ENCODE measurements at places on chromosomes 6 and 20. TPM values are rescaled to one million over a fixed set of nuclear protein-coding genes. Genes with fewer than 3 reads are reported as not detected.
A peak's percentile ranks its signal among the peaks of the same experiment; 100 is the strongest.

Gene NRSN1
- total RNA-seq = not detected

DNA sequence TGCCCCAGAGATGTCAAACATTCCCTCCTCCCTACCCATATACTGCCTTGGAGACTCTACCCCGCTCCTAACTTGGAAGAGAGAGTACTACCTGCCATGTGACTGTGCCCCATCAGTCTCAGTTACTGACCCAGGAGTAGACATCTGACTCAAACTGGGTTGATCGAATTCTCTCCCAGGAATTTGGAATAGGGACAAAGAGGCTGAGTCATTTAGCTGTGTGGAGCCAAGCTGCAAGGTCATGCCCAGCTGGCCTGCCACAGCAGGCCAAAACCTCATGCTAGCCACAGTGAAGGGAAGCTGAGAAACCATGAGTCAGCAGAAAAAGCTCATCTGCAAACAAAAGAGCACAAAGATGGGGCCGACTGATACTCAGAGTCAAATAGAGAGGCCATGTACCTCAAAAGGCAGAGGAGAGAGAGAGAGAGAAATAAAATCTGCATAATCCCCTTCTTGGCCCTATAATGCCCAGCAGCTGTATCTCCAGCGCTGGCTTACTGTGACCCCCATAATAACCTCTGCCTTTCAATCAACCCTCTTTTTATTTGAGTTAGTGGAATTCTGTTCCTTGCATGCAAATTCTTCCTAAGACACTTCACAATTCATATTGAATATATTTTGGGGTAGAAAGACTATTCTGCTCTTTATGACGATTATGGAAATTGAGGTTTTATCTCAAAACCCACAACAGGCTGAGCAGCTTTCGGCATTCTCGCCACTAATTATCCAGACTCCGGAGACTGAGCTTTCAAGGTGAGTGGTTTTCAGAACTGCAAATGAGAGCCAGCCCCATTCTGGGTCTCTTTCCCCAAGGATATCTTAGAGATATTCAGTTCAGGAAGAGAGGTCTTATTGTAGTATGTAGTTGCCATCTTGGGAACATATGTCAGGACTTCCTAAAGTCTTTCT lies 21.4 kb upstream of the AKIRIN2 start:
- H3K4me3 ChIP-seq = no peak overlapping the region
- DNase-seq = no peak
- peaks cover 15% of the 10 kb centered on the region for H3K4me1 ChIP-seq

DNA sequence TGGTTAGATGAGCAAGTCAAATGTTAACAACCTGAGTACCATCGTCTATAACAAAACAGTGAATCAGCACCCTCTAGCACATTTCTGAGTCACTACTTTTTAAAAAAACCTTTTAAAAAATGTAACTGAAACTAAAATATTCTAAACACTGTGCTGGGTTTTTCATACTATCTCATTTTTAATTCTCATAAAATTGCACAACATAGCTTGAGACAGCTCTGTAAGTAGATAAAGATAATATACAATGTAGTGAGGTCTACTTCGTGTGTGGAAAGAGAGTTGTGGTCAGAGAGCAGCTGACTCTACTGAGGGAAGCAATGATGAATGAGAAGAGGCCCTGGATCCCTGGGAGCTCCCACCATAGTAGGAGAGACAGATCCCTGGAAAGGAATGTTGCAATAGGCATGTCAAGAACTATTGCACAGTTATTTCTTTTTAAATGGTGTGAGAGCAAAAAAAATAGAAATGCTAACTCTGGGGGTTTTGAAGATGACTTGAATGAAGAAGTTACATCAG lies 13.6 kb upstream of the CALHM6 start:
- H3K4me1 ChIP-seq = no peaks in the 10 kb centered on the region
- peak overlapping the region; percentile 46 for H3K27ac ChIP-seq
- no peak overlapping the region for H3K4me3 ChIP-seq
- H3K36me3 ChIP-seq = no peaks in the 10 kb centered on the region
- peak; percentile 49 for DNase-seq

GRCh38 chr6:38476141-38476540 lies 163.6 kb downstream of the BTBD9 start:
- no peak overlapping the region for H3K4me3 ChIP-seq
- no peaks in the 10 kb centered on the region for H3K4me1 ChIP-seq
- H3K27ac ChIP-seq = no peak overlapping the region
- no peaks in the 10 kb centered on the region for H3K27me3 ChIP-seq
- no peak for DNase-seq

- H3K4me3 ChIP-seq = no peak overlapping the region
- H3K4me1 ChIP-seq = peaks cover 7% of the 10 kb centered on the region
- H3K27me3 ChIP-seq = no peaks in the 10 kb centered on the region
These were observed 124.6 kb upstream of the ARMC2 start for GRCh38 chr6:108723594-108723993.

DNA sequence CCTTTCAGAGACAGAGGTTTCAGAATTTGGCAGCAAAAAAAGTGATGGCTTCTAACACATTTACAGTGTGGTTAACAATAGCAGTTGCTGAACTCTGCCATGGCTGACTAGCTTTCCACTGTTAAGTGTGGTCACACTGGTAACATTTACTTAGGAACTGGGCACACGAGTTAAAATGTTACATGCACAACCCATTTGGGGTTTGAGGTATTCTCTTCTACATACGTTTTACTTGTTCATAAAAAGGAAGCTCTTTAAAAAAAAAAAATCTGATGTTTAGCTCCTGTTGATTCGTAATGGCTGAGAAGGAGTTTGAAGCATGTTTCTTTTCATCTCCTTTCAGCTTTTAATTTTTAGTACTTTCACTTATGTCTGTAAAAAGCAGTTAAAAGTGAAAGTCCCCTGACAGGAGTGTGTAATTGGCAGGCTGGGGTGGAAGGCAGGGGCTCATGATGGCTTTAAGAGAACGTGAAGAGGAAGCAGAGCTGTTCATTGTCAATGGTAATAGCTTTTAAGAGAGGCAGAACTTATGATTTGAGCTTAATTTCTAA lies 245.9 kb downstream of the FARS2 start:
- H3K4me1 ChIP-seq = no peaks in the 10 kb centered on the region
- no peak overlapping the region for H3K4me3 ChIP-seq
- H3K36me3 ChIP-seq = no peaks in the 10 kb centered on the region
- no peaks in the 10 kb centered on the region for H3K27me3 ChIP-seq
- H3K27ac ChIP-seq = no peak overlapping the region

Gene ZC2HC1B
- total RNA-seq = not detected

Gene MARCKS
- total RNA-seq = 150 TPM

Gene SLC35F1
- total RNA-seq = 40.4 TPM

GRCh38 chr6:1593958-1594314 lies 15.8 kb upstream of the FOXC1 start:
- no peaks in the 10 kb centered on the region for H3K27me3 ChIP-seq
- peaks cover 13% of the 10 kb centered on the region for H3K4me1 ChIP-seq
- no peak for DNase-seq
- H3K36me3 ChIP-seq = no peaks in the 10 kb centered on the region

GRCh38 chr6:155504848-155505607 lies 49.4 kb upstream of the NOX3 start:
- no peaks in the 10 kb centered on the region for H3K36me3 ChIP-seq
- H3K27me3 ChIP-seq = no peaks in the 10 kb centered on the region
- DNase-seq = no peak
- H3K4me1 ChIP-seq = no peaks in the 10 kb centered on the region
- no peak overlapping the region for H3K27ac ChIP-seq

DNA sequence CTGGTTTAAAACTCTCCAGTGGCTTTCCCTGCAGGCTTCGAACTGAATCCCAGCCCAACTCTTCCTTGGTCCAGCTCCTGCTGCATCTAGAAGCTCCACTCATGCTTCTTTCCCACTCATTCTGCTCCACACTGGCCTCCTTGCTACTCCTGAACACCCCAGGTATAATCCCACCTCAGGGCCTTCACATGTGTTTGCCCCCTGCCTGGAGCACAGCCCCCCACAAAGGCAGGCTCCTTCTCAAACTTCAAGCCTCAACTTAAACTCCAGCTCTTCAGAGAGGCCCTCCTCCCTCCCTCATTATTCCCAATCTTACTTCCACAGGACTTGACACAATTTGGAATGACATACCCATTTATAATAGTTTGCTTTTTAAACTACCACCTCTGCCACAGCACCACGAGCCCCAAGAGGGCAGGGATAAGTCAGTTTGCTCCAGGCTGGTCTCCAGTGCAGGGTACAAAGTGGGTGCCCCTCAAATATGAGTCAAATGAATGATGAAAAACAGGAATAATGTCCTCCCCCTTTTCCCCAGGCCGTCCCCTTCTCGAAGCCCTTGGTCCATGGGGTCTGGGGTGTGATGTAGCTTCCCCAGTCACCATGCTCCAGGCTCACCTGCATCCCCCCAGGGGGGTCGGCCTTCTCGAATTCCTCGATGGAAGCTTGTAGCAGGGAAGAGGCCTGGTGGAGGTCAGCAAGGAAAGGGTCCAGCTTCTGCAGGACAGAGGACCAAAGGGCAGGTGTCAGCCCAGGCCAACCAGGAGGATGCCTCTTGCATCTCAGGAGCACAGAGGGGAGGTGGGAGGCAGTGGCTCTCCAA lies 37.4 kb downstream of the KIAA1755 start:
- DNase-seq = no peak
- no peak overlapping the region for H3K4me3 ChIP-seq
- H3K27me3 ChIP-seq = no peaks in the 10 kb centered on the region
- no peak overlapping the region for H3K27ac ChIP-seq
- H3K4me1 ChIP-seq = peaks cover 13% of the 10 kb centered on the region

Gene XKR7
- not detected for total RNA-seq

- H3K36me3 ChIP-seq = no peaks in the 10 kb centered on the region
- no peak overlapping the region for H3K27ac ChIP-seq
- H3K27me3 ChIP-seq = no peaks in the 10 kb centered on the region
These were observed 57.9 kb downstream of the ELOVL5 start for GRCh38 chr6:53290537-53291510.

Gene TMEM217
- 1.2 TPM for total RNA-seq

Gene LGSN
- not detected for total RNA-seq

- H3K4me3 ChIP-seq = no peak overlapping the region
- no peaks in the 10 kb centered on the region for H3K36me3 ChIP-seq
- no peak for DNase-seq
- no peaks in the 10 kb centered on the region for H3K27me3 ChIP-seq
These were observed 226.9 kb downstream of the TBC1D7 start for GRCh38 chr6:13101409-13101808.

- no peak overlapping the region for H3K27ac ChIP-seq
- DNase-seq = no peak
- H3K4me1 ChIP-seq = no peaks in the 10 kb centered on the region
- peaks cover 3% of the 10 kb centered on the region for H3K27me3 ChIP-seq
- H3K36me3 ChIP-seq = no peaks in the 10 kb centered on the region
These were observed 9.3 kb upstream of the ATG5 start for GRCh38 chr6:106334646-106335448.

- peaks cover 62% of the 10 kb centered on the region for H3K36me3 ChIP-seq
- peak overlapping the region; percentile 86 for H3K27ac ChIP-seq
- peaks cover 70% of the 10 kb centered on the region for H3K4me1 ChIP-seq
- no peaks in the 10 kb centered on the region for H3K27me3 ChIP-seq
These were observed 627 bp downstream of the RPS18 start for GRCh38 chr6:33272275-33273128.
